MV-4-11 (cell line): ENCODE measurements at places on chromosomes 12 and 14.
A peak's percentile ranks its signal among the peaks of the same experiment; 100 is the strongest.

DNA sequence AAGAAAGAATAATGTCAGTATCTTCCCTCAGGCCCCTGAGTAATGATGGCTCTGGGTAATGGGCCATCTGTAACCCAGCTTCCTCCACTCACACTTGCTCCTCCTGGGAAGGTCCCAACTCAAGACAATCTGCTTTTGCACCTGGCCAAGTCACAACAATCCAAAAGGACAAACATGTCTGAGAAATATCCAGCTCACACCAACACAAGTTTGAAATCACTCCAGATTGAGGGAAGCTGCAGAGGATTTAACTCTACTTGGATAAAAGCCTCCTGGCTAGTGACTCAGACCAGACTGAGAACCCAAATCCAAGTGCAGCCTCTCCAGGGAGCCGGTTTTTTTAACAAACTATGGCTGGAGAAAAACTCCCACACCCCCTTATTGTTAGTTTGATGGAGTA is 34.2 kb downstream of the RTRAF start:
- DNase-seq, result no peak

DNA sequence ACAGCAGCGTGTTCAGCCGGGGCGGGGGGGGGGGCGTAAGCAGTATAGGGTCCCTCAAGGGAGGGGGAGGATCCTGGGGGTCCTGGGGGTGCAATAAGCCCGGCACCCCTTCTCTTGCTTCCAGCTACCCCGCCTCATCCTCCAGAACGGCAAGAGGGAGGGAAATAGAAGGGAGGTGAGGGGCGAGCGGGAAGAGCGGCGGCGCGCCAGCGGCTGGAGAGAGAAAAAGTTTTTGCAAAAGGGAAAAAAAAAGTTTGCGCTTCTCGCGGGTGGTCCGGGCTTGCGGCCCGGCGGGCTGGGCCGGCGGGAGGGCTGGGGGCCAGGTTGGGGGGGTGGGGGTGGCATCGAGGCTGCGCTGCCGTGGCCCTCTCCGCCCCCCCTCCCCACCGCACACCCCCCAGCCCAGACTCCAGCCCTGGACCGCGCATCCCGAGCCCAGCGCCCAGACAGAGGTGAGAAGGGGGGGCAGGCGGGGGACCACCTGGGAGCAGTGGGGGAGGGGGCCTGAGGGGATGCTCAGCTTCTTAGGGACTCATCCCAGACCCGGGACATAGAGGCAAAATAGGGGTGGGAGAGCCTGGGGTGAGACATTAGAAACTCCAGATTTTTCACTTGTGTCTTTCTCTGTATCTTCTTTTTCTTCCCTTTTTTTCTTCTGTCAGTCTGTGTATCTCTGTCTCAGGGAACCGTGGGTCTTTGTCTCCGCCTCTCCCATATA is at the start of gene GLI1:
Gene GLI1, plus strand, starts transcription at position 36 of the 718 bp plus-strand sequence. CDS start 3,907 bp downstream, outside the sequence.
- DNase-seq, result no peak

DNA sequence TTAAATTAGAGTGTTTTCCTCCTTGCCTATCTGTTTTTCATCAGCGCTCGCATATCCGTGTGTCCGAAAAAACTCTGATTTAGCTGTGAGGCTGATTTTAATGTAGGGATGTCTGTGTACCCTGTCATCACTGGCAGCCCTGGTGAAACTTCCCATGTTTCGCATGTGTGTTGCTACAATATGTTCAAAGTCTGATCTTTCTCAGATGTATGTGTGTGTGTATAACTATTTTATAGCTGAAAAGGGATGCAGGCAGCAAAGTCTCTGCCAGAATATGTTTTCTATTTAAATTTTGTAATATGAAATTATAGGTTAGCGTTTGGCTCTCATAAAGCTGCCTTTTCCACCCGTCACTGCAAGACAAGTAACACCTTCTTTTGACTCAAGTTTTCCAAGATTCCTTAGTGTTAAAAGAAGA is 154.8 kb downstream of the TMTC2 start:
- DNase-seq, result no peak

DNA sequence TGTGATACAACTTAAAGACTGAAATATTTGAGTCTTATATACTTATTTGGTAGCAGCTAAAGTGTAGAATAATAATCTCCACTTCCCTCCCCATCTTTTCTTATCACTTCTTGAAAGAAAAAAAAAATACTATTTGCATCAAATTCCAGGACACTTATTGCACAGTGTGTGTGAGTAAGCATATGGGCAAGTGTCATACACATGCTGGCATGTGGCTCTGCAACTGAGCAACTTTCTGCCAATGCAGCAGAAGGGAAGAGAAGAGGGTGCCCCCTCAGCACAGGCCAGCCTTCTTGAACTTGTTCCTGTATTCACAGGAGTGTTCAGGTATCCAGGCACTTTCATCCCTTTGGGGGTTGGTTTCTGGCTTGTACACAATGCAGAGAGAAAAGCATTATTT is 145.8 kb downstream of the CPNE8 start:
- no peak for DNase-seq

DNA sequence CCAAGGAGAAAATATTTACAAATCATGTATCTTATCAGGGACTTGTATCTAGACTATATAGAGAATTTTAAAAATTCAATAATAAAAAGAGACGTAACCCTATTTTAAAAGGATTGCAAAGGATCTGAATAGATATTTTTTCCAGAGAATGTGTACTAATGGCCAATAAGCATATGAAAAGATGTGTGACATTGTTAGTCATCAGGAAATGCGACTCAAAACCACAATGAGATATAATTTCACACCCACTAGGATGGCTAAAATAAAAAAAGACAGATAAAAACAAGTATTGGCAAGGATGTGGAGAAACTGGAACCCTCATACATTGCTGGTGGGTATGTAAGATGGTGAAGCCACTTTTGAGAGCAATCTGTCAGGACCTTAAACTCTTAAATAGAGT is 141.9 kb upstream of the BMP4 start:
- no peak for DNase-seq

- no peak for DNase-seq
These were observed 27.4 kb upstream of the PRKD1 start for GRCh38 chr14:29955087-29955486.

DNA sequence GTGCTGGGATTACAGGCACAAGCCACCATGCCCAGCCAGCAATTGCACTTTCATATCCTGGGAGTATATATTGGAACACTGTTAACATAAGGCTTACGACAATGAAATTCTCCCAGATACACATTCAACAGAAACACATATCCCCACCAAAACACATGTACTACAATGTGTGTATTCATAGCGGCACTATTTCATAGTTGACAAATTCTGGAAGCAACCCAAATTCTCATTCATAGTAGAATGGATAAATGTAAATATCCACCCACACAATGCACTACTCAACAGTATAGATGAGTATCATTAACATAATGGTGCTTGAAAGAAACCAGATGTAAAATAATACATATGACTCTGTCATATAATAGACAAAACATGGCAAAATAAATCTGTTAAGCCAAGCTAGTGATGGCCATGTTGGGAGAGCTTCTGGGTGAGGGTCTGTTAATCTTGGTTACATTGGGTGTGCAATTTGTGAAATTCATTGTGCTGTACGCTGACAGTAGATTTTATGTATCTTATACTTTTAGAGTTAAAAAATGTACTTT is 2.6 kb upstream of the DNAAF2 start:
- no peak for DNase-seq

DNA sequence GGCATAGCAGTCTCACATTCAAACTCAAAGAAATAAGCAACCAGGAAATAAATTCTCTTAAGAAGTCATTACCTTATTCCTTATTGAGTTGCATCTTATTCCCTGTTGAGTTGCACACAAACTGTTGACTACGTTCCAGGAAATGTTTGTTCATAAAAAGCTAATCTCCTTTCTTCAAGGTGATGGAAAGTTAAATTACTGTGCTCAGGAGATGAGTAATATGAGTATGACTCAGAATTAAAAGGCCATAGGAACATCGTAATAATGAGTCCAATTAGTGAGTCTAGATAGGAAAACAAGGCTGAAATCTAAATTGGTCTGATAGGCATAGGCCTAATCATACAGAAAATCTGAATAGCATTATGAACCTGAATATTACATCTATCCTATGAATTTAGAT is 203.1 kb downstream of the SLC2A13 start:
- no peak for DNase-seq

- DNase-seq, result peak; percentile 93
These were observed 5.2 kb downstream of the P2RX4 start for GRCh38 chr12:121214855-121215745.

DNA sequence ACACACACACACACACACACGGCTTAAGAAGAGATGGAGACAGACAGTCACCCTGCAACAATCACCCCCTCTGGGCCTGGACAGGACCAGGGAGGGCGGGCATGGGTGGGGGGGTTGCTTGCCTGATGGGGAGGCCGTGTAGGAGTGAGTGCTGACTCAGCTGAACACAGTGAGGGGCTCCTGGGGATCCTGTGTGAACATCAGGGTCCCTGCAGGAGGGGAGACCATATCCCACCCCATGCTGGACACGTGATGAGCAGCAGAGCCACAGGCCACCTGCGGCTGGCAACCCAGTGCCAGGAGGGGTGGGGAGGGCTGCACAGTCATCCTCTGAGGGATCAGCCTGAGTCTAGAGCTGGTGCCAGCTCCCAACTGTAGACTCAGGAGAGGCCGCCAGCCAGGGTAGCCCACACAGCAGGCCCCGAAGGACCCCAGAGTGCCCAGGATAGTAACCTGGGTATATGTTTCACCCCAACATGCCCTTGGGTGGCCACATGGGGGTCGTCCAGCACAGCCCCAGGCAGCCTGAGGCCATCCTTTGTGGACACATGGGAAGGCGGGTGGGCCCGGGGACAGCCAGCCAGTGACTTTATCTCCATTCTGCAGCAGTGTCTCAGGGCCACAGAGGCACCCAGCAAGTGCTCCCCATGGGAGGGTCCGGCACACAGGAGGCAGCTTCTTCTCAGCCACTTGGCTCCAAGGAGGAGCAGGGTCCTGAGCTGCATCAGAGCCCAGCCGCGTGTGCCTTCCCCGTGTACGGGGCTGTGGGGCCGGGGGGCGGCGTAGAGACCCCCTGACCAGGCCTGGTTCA is 73.7 kb upstream of the SFSWAP start:
- DNase-seq, result no peak

DNA sequence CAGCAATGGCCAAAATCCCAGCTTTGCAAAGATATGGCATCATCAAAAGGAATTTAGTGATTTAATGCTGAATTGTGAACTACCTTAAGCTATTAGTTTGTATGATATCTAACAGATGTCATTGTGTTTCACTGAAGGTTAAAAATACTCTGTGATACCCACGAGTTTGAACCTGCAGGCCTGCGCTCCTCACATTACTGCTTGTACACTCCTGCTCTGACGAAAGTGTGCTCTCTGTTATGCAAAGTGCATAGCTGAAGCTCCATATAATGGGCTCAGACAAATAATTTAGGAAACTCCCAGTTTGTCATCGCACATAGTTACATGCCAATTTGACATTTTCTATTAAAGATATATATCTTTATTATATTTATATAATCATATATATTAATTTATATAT is 52.2 kb downstream of the SPPL3 start:
- no peak for DNase-seq
